ENCODE measurements at places on chromosomes 5 and 9.

GRCh38 chr9:37975639-37976038 lies 71.7 kb upstream of the SLC25A51 start:
- no peak for DNase-seq

- DNase-seq, result no peak
These were observed 50.7 kb upstream of the ARL15 start for GRCh38 chr5:54360925-54361662.

DNA sequence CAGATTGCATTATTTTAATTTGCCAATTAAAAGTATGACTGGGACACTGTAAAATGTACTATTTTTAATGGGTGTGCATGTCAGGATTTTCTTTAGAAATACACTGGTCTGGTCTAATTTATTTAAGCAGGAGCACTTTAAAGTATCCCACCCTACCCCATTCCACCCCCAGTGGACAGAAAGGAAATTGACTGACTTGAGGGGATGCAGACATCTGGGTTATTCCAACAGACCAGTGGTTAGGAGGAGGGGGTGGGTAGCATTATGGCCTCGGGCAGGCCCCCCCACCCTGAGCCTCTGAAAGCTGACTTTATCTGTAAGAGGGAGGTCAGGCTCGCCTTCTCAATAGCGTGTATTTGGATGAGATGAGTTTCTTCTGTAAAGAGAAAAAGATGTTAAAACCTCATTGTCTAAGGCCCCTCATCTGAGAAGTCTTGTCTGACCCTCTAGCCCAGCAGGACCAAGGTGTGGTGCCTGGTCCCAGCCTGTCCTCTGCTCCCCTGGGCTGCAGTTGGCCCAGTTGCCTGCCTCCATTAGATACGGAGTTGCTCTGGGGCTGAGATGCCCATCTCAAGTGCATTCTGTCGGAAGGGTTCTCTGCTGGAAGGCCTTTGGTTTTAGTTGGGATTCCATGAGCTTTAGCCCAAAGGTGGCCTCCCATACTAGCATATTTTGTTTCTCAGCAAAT lies 4.4 kb downstream of the HNRNPAB start:
- no peak for DNase-seq

GRCh38 chr5:74589204-74590056 lies 51.1 kb downstream of the ENC1 start:
- DNase-seq, result no peak

GRCh38 chr9:111036946-111037345 lies 1.3 kb downstream of the LPAR1 start:
- DNase-seq, result no peak

- no peak for DNase-seq
These were observed 200.2 kb downstream of the SPATA31D1 start for GRCh38 chr9:82188817-82189216.

GRCh38 chr5:59317023-59317773 lies 576.3 kb downstream of the PDE4D start:
- DNase-seq, result no peak

- DNase-seq, result no peak
These were observed 698.4 kb downstream of the DNAH5 start for GRCh38 chr5:13246053-13246452.

GRCh38 chr5:50969151-50970031 lies 303.0 kb downstream of the PARP8 start:
- DNase-seq, result no peak

- no peak for DNase-seq
These were observed 183.9 kb downstream of the SLIT3 start for GRCh38 chr5:169116961-169117461.

- no peak for DNase-seq
These were observed 171.1 kb downstream of the TAF11L14 start for GRCh38 chr5:17805227-17805825.

DNA sequence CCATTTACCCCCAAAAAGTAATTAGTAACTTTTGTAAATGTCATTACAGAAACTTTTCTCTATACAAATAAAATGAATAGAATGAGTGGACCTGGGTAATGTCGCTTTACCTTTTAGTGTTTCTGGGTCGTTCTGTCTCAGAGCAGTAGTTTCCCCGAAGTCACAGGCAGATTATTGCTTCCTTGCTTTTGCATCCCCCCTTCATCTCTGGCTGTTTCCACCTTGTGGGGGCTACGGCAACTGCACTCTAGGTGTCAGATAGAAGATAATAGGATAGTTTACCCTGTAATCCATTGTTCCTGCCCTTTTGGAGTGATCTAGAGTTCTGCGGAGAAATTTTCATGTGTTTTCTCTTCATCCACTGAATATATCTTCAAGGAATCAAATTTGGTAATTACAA lies 68.7 kb downstream of the PRR16 start:
- DNase-seq, result no peak

- DNase-seq, result no peak
These were observed 35.7 kb downstream of the TRPC7 start for GRCh38 chr5:136329484-136330190.

DNA sequence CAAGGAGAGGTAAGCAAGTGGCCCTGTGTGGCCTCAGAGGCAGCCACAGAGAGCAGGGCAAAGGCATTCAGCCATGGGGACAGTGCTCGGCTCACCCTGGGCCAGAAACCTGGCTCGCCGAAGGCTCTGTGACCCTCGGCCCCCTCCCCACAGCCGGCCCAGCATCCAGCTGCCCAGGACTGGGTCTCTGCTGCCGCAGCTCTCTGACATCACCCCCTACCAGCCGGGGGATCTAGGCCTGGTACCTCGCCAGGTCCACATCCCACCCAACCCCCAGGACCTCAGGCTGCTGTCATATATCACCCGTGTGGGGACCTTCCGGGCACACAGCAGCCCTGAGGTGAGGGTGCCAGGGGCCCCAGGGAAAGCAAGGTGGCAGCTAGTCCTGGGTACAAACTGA lies 2.6 kb downstream of the PTRH1 start:
- no peak for DNase-seq

DNA sequence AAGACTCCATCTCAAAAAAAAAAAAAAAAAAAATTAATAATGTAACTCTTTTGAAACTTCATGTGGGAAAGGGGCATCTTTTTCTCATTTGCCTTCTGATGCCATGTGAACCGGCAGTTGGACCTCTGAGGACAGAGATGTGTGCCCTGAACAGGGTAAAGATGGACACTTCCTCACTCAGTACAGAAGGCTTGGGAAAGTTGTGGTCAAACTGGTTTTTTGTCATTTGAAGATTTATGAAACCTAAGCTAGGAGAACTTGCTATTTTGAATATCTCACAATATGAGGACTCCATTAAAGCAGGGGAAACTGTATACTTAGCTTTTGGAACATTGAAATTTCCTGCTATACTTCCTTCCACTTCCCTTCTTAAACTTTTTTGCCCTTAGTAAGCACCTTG lies 147.5 kb upstream of the ALDH1B1 start:
- DNase-seq, result no peak

DNA sequence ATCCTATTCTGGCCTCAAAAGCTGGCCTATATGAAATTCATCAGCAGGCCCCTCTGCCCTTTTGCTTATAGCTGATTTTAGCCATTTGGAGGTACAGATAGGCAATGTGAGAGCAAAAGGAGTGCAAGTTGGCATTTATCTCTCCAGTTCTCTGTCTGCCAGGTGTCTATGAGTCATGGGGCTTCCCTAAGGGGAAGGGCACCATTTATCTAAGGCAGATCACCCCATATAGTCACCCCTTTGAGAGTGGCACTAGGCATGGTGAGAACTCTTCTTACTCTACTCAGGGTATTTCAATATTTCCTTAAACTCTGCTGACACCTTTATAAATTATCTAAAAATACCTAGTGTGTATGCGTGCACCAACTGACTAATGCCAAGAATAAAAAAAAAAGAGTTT lies 314.7 kb upstream of the CDH6 start:
- DNase-seq, result no peak

- no peak for DNase-seq
These were observed 82.4 kb downstream of the NTRK2 start for GRCh38 chr9:84751921-84752320.

DNA sequence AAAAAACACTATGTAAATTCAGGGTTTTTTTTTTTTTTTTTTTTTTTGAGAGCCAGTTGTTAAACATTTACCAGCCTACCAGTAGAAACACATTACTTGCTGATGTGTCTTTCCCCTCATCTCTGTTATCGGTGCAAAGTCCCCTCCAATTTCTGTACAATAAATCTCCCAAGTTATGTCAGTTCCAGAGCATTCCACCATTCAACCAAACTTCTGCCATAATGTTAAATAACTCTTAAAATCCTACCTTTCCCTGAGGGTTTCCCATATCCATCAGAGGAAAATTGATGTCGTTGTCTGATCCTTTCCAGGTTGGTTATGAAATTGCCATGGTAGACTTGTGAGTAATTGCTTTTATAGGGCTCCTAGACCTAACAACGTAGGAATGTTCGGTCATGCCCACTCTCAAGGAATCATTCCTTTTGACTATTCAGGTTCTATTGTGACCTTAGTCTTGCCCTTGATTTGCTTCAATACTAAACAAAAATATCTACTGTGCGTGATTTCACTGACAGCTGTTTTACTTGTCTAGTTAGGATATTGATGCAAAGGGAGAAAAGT lies 5.6 kb upstream of the PPP2R2B start:
- DNase-seq, result no peak

DNA sequence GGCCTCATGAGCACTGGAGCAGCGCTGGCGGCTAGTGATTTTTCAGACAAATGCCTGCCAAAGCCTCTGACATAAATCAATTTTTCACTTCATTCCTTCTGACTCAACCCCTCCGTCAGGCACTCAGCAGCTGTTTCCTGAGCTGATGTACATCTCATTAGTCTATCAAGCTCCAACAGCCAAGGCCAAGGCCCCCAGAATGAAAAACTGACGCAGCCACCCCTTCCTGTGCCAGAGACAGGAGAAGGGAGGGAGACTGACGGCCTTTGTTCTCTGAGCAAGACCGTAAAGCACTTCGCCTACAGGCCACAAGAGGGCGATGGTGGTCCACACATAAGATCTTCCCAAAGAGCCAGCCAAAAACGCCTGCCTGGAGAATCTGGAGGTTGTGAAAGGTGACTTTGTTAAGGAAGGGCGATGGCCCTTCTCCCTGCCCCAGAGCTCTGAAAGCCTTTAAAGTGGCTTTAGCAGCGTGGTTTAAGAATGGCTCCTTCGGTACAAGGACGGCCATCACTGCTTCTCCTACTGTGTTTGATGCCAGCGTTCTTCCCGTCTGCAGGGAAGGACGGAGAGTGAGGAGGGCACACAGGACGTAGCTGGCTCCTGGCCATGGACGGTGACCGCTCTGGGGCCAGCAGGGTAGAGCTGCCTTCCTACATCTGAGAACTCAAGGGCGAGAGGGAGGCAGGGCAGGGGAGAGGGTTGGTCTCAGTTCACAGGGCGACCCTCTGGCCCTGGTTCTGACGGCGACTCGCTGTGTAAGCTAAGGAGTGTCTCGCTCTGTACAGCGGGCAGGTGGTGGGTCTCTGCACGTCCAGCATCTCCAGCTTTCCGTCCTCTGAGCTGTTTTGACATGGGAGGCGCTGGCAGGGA lies 37.0 kb downstream of the ALG2 start:
- DNase-seq, result peak; percentile 69

DNA sequence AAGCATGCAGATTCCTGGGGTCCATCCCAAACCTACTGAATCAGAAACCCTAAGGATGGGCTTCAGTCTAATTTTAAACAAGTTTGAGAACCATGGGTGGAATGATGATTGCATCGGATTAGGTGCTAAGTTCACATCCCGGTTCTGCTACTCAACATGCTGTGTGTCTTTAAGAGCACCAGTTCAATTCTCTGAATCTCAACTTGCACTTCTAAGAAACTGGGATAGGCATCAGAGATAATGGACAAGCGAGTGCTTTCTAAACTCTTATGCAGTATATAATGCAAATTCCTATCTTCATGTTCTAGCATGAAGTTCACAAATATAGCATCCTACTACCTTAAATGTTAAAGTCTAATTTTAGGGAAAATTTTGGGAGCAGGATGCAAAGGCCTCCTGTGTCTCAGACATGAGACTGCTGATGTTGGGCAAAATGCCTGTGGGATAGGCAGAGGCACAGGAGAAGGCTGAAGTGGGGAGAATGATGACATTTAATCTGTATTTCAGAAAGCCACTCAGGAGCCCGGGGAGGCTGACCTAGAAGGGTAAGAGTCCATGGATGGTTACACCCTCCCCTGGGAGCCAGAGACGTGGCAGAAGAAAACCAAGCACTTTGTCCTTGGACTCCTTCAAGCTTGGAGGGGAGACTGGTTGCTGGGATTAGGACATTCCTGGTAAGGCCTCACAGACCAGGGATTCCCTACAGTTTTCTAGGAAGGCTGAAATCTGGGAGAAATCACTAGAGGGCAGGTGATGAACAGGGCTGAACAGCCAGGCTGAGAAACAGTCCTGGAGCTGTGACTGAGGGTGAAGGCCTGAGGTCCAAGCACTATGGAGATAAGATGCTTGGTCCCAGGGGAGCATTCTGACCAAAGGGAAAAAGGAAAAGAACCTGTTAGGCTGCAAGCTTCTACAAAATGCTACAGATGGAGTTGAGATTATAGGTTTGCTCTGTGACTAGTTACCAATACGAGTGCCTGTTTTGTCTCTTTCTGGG lies 311.9 kb upstream of the PANK3 start:
- no peak for DNase-seq

DNA sequence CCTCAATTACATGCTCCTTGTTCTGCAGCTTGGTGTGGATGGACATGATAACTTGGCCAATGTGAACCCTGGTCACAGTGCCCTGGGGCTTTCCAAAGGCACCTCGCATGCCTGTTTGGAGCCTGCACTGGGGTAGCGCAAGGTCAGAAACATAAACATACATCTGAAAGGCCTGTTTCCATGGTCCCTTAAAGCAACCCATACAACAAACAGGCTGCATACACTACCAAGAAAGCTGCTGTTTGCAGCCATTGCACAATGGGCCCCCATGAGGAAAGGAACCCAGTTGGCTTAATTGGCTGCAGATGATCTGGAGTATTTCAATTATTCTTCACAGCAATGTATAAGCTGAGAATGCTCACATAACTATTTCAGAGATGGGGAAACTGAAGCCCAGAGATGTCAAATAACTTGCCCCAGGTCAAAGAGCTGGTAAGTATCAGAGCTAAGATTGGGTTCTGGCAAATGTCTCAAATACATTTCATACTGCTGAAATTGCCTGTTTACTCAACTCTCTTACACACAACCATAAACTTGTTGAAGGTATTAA lies 233.9 kb downstream of the ASTN2 start:
- DNase-seq, result no peak

GRCh38 chr5:73135429-73136054 lies 15.2 kb downstream of the TMEM171 start:
- DNase-seq, result no peak

- DNase-seq, result peak; percentile 57
These were observed at the start of gene MAP1B for GRCh38 chr5:72107131-72107900. TSS of gene MAP1B (plus strand) at chr5:72107475. CDS start at chr5:72107532, 57 bp downstream.

DNA sequence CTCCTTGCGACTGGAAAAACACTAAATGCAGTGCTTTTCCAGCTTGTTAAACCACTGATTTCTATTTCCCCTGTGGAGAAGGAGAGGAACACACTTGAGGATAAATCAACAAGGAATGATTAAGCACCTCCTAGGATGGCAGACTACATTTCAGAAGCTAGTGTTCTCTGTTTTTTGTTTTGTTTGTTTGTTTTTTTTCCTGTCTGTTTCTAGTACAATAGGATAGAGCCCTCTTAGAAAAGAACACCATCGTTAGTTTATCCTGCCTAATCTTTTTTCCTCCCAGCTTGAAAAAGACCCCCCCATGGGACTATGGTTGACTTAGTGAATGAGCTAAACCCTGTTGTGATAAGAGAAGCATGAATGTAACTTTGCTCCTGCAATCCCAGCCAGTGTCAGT lies 3.9 kb upstream of the TAL2 start:
- no peak for DNase-seq

- no peak for DNase-seq
These were observed 253.4 kb upstream of the DMAC1 start for GRCh38 chr9:8052991-8053390.
